SJCRH30 (cell line): ENCODE measurements at places on chromosomes 4 and X. TPM values are rescaled to one million over a fixed set of nuclear protein-coding genes. Genes with fewer than 3 reads are reported as not detected.

- H3K4me3 ChIP-seq = no peak overlapping the region
- no peak for DNase-seq
- H3K27me3 ChIP-seq = no peaks in the 10 kb centered on the region
- H3K36me3 ChIP-seq = no peaks in the 10 kb centered on the region
Observed at GRCh38 chr4:93384241-93384640, 444.3 kb upstream of the ATOH1 start.

The IL21 gene
- not detected in 2 replicates for total RNA-seq

- DNase-seq = no peak
- H3K4me3 ChIP-seq = peak overlapping the region; percentile 82
- H3K27ac ChIP-seq = peak overlapping the region; percentile 92
- no peaks in the 10 kb centered on the region for H3K27me3 ChIP-seq
- H3K36me3 ChIP-seq = peaks cover 4% of the 10 kb centered on the region; the same call in 1 of the 2 replicates
Observed at GRCh38 chr4:30716681-30717207, 3.4 kb upstream of the PCDH7 start.

The GATA1 gene
- total RNA-seq = not detected in 2 replicates

The ADH1C gene
- total RNA-seq = not detected in 2 replicates

DNA sequence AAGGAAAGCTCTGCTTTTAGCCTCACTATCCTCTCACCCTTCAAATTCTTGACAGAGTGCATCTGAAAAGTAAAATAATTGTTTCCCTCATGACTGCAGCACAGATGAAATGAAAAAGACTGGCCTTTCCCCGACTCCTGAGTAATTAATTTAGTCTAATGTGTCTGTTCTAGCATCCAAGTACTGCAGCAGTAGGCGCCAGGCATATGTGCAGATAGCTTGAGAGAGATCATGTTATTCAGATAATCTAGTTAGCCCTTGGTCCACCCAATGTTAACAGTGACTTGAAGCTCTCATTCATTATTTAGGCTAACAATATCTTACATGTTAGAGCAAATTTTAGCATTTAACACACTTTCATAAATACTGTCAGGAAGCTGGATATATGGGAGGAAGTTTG is 54.0 kb downstream of the MAP9 start:
- H3K36me3 ChIP-seq = no peaks in the 10 kb centered on the region
- H3K4me3 ChIP-seq = no peak overlapping the region
- DNase-seq = no peak

The TRIM61 gene
- not detected in 2 replicates for total RNA-seq

DNA sequence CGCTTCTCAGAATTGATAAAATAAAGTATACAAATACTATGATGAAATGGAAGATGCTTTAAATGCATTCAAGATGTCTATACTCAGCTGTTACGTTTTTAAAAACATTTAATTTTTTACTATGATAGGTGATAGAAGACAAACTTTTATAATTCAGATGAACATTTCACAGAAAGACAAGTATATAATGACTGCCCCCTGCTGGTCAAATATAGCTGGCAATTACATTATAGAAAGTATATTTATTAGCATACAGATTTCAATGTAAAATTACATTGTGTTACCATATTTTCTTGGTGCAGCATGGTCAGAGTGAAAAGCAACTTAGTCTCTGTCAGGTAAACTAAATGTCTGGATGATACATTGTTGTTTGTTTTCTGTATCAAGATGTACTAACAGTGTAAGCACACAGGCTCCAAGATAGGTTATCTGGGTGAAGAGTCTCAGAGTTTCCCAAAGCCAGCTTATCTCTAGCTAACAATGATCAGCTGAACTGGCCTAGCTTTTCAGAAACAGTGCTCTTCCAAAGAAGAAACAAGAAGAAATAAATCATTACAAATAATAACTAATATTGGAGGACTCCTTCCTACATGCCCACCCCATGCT is 54.1 kb downstream of the SRPX start:
- no peaks in the 10 kb centered on the region for H3K4me1 ChIP-seq
- H3K36me3 ChIP-seq = no peaks in the 10 kb centered on the region
- H3K4me3 ChIP-seq = no peak overlapping the region
- H3K27ac ChIP-seq = no peak overlapping the region

GRCh38 chrX:16643176-16643575 is 6.8 kb upstream of the S100G start:
- H3K4me3 ChIP-seq = no peak overlapping the region
- no peaks in the 10 kb centered on the region for H3K4me1 ChIP-seq
- DNase-seq = no peak
- H3K36me3 ChIP-seq = 0 out of 2 replicates have a peak, but pooled peaks cover 4% of the 10 kb centered on the region
- no peaks in the 10 kb centered on the region for H3K27me3 ChIP-seq

The BMPR1B gene
- total RNA-seq = 4.8 and 4.9 TPM in 2 replicates

DNA sequence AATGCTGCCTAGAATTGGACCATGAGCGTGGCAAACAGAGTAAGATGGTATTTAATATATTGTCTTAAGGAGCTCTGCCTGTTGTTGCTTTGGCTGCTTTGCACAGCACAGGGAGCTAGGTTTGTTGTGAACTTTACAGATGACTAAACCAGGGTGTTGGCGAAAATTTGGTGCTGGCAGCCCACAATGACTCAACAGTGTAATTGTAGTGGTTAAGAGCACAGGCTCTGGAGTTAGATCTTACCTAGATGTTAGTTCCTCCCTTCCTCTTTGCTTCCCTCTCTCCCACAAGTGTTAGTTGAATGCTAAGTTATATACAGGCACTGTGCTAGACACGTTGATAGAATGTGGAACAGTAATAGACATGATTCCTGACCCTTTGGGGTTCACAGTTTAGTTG is 128.9 kb upstream of the TRPC5 start:
- no peak overlapping the region for H3K4me3 ChIP-seq
- no peaks in the 10 kb centered on the region for H3K27me3 ChIP-seq
- H3K4me1 ChIP-seq = no peaks in the 10 kb centered on the region

DNA sequence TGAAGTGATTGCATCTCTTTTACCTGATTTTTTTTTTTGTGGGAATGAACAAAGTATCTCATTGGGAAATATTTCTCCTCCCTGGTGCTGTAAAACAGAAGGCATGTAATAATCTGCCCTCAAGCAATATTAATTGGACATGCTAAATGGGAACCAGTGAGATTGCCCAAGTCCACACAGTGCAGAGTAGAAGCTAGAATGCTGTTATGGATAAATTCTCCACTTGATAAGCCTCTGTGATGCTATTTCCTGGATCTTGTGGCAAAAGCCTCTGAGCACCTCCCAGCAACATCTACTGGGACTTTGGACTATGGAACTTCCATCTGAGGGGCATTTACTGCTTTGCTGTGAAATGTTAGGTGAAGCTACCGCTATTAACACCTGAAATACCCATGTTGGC is 46.9 kb upstream of the YTHDC1 start:
- no peak for DNase-seq
- no peaks in the 10 kb centered on the region for H3K4me1 ChIP-seq
- no peaks in the 10 kb centered on the region for H3K36me3 ChIP-seq
- H3K4me3 ChIP-seq = no peak overlapping the region
- no peak overlapping the region for H3K27ac ChIP-seq

DNA sequence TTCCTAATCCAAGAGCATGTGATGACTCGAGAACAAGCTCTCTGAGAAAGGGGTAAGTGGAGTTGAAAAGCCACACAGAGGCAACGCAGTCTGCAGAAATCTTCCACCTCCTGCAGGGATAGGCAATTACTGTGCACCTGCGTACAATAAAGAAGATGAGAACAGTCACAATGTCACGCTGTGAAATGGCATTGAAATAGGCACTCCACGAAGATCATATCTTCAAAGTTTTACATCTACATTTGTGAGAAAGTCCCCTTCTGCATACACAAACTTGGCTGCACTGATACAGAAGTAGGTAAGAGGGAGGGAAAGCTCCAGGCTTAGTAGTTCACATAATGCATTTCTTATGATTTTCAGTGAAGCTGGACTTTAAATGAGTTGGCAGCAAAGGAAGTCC is 27.1 kb downstream of the DDX60L start:
- no peak overlapping the region for H3K4me3 ChIP-seq
- no peaks in the 10 kb centered on the region for H3K27me3 ChIP-seq

The RASGEF1B gene
- 0.10 and 0.28 TPM in 2 replicates for total RNA-seq

The SORBS2 gene
- total RNA-seq = not detected in 2 replicates

DNA sequence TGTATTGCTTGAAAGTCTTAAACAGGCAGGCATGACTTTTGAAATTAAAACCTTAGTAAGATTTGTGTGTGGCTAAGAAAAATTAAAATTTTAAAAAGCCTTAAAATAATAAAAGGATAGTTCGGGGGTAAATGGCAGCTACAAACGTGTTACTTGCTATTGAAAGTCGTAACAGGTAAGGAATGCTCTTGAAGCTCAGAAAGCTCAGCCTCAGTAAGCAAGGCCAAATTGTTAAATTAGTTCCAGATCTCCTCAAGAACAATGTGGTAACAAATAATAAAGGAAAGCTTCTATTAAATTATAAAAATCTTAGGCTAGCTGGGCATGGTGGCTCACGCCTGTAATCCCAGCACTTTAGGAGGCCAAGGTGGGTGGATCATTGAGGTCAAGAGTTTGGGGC is 25.5 kb downstream of the PRMT9 start:
- DNase-seq = no peak
- H3K36me3 ChIP-seq = peaks cover 11% of the 10 kb centered on the region; the same call in 1 of the 2 replicates
- no peaks in the 10 kb centered on the region for H3K27me3 ChIP-seq
- H3K4me1 ChIP-seq = no peaks in the 10 kb centered on the region

The RTL9 gene
- 1.9 and 2.0 TPM in 2 replicates for total RNA-seq

The TCEAL7 gene
- 39.1 and 42.9 TPM in 2 replicates for total RNA-seq

DNA sequence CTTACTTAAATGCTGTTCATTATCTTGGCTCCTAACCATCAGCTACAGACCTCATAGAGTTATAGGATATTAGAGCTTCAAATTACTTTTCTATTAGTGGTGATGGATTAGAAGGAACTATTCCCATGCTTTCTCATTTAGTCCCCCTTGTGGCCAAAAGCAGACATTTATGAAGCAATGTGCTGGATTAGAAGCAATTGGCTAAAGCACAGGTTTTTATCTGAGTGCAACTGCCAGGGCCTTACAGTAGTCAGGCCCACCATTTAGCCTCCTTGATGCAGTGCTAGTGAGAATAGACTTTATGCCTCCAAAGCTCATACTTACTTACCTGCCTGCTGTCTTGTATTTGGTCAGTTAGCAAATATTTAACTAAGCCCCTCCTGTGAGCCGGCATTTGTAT is 93.0 kb downstream of the TSPAN7 start:
- no peaks in the 10 kb centered on the region for H3K27me3 ChIP-seq
- H3K36me3 ChIP-seq = no peaks in the 10 kb centered on the region
- no peak overlapping the region for H3K27ac ChIP-seq
- H3K4me3 ChIP-seq = no peak overlapping the region
- DNase-seq = peak; percentile 48
- no peaks in the 10 kb centered on the region for H3K4me1 ChIP-seq

DNA sequence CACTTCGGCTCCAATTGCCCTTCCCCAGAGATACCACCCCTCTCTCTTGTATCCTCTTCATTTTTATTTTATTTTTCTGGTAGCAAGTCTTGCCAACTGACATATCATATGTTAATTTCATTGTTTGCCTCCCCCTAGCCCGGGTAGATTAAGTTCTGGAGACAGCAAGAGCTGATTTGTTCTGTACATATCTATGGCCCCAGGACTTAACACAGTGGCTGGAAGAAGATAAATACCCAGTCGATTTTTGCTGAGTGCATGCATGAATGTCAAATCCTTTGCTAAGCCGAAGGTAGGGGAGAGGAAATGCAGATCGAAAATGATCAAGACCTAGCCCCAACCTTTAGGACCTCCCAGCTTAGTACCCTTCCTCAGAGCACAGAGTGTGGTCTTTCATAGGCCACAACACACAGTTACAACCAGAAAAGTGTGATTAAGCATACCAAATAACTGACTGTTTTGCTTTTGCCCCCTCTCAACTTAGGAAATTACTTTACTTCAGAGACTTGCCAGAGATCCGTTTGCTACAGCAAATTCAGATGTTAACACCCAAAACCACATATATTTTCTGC is 58.7 kb upstream of the KLF3 start:
- peaks cover 12% of the 10 kb centered on the region for H3K4me1 ChIP-seq
- H3K27ac ChIP-seq = no peak overlapping the region
- no peak overlapping the region for H3K4me3 ChIP-seq
- no peaks in the 10 kb centered on the region for H3K36me3 ChIP-seq
- H3K27me3 ChIP-seq = no peaks in the 10 kb centered on the region

GRCh38 chr4:48906206-48907173 is at the start of gene OCIAD2:
Gene OCIAD2, minus strand, starts transcription at chr4:48906774. Its CDS starts 2,225 bp downstream, at chr4:48904549.
- H3K36me3 ChIP-seq = no peaks in the 10 kb centered on the region; the same call in 1 of the 2 replicates
- peak; percentile 67 for DNase-seq
- H3K27ac ChIP-seq = peak within 1 kb of the TSS; percentile 61

- no peak overlapping the region for H3K4me3 ChIP-seq
- no peaks in the 10 kb centered on the region for H3K27me3 ChIP-seq
- H3K36me3 ChIP-seq = no peaks in the 10 kb centered on the region
- DNase-seq = no peak
- H3K4me1 ChIP-seq = no peaks in the 10 kb centered on the region
Observed at GRCh38 chrX:95628796-95629195, 1055.8 kb upstream of the DIAPH2 start.

GRCh38 chr4:155667568-155668511 is 1.2 kb downstream of the GUCY1A1 start:
- H3K27me3 ChIP-seq = no peaks in the 10 kb centered on the region
- H3K36me3 ChIP-seq = no peaks in the 10 kb centered on the region
- no peak overlapping the region for H3K27ac ChIP-seq
- peak; percentile 43 for DNase-seq

The SCD5 gene
- total RNA-seq = 78.1 and 86.0 TPM in 2 replicates

DNA sequence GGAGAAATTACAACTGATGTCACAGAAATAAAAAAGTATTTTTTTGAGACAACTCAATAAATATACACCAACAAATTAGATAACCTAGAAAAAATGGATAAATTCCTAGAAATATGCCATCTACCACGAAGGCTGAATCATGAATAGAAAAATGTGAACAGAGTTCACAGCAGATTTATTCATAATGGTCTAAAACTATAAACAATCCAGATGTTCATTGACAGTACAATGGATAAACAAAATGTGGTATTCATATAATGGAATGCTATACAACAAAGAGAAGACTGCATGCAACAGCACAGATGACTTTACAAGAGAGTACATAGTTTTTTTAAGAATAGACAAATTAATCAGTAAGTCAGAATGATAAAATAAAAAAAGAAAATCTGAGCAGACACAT is 55.2 kb downstream of the CLOCK start:
- DNase-seq = no peak
- no peak overlapping the region for H3K27ac ChIP-seq
- no peak overlapping the region for H3K4me3 ChIP-seq
- H3K27me3 ChIP-seq = no peaks in the 10 kb centered on the region

- H3K4me1 ChIP-seq = no peaks in the 10 kb centered on the region
- DNase-seq = no peak
- H3K27me3 ChIP-seq = peaks cover 3% of the 10 kb centered on the region; the same call in 1 of the 2 replicates
- no peak overlapping the region for H3K4me3 ChIP-seq
- H3K27ac ChIP-seq = no peak overlapping the region
- no peaks in the 10 kb centered on the region for H3K36me3 ChIP-seq
Observed at GRCh38 chr4:14646831-14647230, 355.4 kb upstream of the CPEB2 start.

The TLR3 gene
- not detected in 2 replicates for total RNA-seq

DNA sequence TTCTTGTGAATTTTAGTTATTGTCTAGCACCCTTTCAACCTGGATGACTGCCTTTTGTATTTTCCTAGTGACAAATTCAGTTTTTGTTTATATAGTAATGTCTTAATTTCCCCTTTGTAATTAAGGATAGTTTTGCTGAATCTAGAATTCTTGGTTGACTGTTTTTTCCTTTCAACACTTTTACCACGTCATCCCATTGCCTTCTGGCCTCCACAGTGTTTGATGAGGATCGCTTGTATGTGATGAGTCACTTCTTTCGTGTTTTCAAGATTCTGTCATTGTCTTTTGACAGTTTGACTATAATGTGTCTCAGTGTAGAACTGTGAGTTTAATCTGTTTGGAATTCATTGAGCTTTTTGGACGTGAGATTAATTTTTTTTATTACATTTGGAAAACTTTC is 30.1 kb downstream of the KDM6A start:
- H3K36me3 ChIP-seq = no peaks in the 10 kb centered on the region
- DNase-seq = no peak
- H3K27ac ChIP-seq = no peak overlapping the region
